ENCODE measurements at places on chromosomes 6 and 20.

- no peak for DNase-seq
Observed at GRCh38 chr6:123771126-123771525, 32.5 kb upstream of the NKAIN2 start.

DNA sequence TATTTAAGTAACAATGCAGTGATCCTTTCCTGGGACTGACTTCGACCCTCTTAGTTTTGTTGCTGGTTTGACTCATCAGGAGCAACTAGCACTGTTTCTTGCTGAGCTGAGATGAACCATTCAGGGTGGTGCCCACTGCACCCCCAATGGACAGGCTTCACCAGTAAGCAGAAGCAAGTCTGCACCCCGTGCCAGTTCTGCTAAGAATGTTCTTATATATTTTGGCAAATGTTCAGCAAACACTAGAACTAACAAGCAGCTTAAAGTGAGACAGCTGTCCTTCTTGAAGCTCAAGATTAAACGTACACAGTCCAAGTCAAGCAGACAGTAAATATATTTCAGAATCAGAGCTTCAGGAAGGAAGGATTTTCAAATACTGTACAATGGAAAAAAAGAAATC lies 561.3 kb upstream of the CDH4 start:
- DNase-seq: no peak

GRCh38 chr6:111603685-111604084 lies 2.0 kb downstream of the TRAF3IP2 start:
- DNase-seq: no peak

DNA sequence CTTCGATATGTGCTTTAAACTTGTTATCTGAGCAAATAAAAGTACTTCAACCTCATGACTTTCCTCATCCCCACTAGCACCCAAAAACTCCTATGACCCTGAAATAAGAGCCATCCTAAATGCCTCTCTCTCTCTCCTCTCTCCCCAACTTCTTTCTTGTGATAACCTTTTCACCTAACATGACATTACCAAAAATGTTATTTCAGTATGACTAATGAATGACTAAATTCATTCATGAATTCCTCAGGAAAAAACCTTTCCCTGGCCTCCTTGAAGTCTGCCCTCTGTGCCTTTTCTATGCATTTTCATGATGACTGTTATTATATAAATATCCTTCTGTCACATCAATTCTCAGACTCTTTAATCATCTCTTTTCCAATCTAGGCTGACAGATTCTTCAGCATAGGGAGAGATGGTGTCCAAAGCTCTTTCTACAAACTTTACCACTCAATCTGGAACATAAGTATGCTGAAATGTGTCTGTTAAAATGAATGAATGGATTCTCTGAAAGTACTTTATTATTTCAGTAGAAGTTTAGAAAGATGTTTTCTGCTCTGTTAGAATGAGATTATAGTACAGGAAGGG lies 114.3 kb upstream of the GGTLC1 start:
- no peak for DNase-seq

DNA sequence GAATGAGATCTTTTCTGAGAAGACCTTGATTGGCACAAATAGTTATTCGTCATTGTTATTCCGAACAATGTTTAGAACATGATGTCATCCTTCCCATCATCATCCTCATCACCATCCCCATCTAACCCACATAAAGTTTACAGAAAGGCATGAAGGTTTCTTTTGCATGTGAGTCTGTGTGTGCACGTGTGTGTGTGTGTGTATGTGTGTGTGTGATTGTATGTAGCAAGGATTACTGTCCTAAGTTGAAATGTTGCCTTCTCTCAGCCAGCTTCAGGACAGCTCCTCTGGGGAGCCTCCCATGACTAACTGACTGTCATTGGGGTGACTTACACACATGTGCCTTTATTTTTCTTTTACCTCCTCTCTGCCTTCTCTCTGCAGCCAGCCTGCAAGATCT lies 113.5 kb downstream of the SLC22A3 start:
- DNase-seq: no peak

DNA sequence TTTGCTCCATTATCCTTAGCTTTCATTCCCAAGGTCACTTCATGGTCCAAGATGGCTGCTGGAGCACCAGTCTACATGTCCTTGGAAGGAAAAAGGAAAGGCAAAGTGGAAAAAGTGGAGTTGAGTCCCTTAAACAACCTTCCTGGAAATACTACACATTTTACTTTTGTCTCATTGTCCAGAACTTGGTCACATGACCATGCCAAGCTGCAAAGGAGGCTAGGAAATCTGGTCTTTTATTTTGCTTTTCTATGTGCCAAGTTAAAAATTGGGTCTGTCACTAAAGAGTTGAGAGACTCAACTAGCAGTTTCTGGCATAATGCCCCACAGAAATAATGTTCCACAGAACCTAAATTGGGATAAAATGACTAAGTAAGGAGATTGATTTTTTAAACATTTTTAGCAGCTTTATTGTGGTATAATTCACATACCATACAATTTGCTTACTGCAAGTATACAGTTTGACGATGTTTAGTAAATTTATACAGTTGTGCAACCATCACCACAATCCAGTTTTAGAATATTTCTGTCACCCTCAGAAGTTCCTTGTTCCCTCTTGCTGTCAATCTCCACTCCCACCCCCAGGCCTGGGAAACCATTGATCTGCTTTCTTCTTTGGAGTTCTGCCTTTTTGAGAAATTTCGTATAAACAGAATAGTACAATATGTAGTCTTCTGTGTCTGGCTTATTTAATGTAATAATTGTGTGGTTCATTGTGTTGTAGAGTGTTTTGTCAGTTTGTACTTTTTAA lies 5.6 kb upstream of the CHD6 start:
- DNase-seq: no peak

GRCh38 chr6:18602931-18603330 lies 215.8 kb downstream of the RNF144B start:
- no peak for DNase-seq

DNA sequence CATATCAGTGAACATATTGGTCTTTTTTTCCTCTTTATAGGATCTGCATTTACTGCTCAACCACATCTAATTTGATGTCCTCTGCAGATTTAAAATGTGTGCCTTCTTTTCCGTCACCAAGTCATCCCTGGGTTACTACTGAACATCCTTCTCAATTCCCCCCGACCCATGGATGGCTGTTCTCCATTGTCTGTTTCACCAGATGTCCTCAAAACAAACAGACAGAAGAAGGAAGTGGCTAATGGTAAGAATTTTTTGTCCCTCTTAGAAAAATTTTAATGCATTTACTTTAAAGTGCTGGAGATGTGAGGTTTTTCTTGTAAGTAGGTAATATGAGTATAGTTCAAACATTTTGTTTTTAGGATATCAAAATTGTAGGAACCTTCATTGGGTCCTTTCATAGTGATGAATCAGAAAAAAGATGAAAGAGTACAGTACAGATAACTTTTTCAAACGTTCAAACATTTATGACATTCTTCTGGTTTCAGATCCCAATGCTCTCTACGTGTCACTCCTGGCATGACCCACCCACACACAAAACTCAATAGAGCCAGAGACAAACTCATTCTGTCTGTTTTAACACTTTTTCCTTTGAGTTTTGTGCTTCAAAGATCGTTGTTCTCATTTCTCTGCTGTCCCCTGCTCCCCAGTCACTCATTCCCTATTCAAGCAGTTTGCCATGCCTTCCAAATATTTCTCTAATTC lies 276.4 kb downstream of the PRL start:
- DNase-seq: no peak

DNA sequence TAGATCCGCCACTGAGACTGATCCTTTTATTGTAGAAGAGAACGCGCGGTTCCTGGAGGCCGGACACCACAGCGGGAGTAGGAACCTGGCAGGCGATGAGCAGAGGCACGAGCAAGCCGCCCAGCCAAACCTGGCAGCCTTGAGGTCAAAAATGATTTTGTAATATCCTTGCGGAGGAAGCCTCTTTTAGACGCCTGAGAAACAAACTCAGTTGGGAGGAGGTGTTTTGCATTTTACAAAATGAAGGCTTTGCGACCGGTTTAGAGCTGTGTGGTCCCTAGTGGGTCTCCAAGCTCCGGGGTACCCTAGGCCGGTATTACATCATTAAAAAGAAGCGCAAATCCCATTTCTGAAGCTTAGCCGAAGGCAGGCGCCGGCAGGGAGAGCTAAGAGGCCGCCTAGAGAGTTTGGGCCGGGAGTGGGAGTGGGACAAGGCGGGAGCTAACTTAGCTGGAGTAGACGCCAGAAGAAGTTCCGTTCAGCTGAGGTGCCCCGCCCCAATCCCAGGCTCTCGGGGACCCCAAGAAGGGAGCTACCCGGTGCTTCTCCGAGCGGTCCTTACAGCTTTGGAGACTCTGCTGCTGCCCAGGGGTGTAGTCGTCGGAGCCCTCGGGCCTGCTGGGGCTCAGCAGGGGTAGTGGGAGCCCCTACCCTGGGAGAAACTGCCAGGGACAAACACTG lies 1.9 kb upstream of the TBX18 start:
- no peak for DNase-seq

- DNase-seq: no peak
Observed at GRCh38 chr6:38259736-38260135, 380.0 kb downstream of the BTBD9 start.

- DNase-seq: no peak
Observed at GRCh38 chr6:106747139-106747538, 117.8 kb downstream of the QRSL1 start.

- DNase-seq: peak; percentile 65
Observed at GRCh38 chr6:28161410-28162079, 19.9 kb downstream of the ZKSCAN8 start.

GRCh38 chr6:109912118-109912517 lies 66.0 kb upstream of the GPR6 start:
- DNase-seq: no peak

- no peak for DNase-seq
Observed at GRCh38 chr20:43538878-43539700, 19.7 kb upstream of the SGK2 start.

DNA sequence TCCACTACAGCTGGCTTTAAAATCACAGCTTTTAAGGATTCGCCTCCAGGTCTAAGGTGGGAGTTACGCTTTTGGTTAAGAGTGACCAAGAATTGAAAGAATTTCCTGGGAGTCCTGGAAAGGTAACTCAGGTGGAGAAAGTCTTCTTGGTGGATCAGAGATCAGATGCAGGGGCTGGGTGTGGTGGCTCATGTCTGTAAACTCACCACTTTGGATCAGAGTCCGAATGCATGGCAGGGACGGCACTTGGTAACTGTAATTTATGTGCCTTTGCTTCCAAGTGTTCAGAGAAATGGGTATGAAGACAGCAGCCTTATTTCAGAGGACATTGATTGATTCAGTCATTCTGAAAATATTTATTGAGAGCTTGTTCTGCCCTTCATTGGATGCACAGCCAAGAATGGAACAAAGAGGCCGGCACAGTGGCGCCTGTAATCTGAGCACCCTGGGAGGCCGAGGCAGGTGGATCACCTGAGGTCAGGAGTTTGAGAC lies 18.0 kb upstream of the JARID2 start:
- DNase-seq: no peak

GRCh38 chr6:168469521-168469920 lies 28.5 kb downstream of the SMOC2 start:
- no peak for DNase-seq

- DNase-seq: no peak
Observed at GRCh38 chr6:84967965-84968364, 203.6 kb upstream of the TBX18 start.

GRCh38 chr6:54681987-54682386 lies 164.6 kb upstream of the FAM83B start:
- DNase-seq: no peak

GRCh38 chr6:84065693-84066290 lies 32.2 kb downstream of the MRAP2 start:
- DNase-seq: no peak

DNA sequence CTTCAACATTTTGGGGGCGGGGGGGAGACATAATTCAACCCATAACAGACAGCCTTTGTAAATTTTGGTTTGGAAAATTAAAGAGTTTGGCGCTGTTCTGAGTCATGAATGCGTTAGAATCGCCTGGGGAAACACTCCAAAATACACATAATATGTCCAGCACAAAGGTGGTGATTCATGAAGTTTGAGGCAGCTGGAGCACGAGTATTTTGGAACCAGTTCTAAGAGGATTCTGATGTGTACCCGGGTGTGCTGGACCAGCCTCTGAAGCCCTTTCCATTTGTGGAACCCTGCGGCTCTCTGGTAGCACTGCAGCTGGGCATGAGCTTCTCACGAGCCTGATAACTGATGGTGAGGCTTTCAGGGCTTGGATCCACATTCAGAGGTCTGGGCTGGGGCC lies 4.7 kb downstream of the GMPR start:
- DNase-seq: no peak

GRCh38 chr6:71395731-71396409 lies 107.3 kb downstream of the OGFRL1 start:
- DNase-seq: no peak

- DNase-seq: no peak
Observed at GRCh38 chr20:23320317-23320716, 30.3 kb upstream of the NXT1 start.
